Suppressor macrophage (primary cell): ENCODE measurements at places on chromosomes 11 and 22.

DNA sequence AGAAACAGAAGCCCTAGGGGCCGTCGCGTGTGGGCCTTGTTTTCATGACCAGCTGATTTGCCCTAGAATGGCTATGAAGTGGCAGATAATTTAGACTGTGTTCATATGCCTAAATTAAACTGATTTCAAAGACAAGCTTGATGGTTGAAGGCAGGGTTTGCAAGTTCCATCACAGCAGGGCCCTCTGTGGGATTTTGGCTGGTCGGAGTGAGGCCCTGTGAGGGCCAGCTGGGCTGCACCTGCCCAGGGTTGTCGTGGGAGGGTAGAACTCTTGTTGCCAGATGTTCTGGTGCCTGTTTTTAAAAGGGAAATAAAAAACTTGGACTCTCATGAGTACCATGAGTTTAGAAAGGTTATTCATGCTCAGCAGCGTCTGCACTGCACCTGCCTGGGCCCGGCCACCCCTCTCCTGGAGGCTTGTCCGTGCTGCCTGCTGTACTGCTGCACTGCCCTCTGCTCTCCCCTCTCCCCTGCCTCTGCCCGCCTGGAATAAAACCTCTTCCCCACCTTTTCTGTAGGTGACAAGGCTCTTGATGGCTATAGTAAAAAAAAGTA, 44.1 kb downstream of the AP2A2 start:
- DNase-seq, result no peak

GRCh38 chr11:86876716-86877234, 76.4 kb downstream of the PRSS23 start:
- no peak for DNase-seq

GRCh38 chr11:96095884-96096303, 172.0 kb upstream of the MTMR2 start:
- DNase-seq, result no peak

- DNase-seq, result no peak
Measured at GRCh38 chr11:107592231-107592590, 1.3 kb downstream of the ELMOD1 start.

DNA sequence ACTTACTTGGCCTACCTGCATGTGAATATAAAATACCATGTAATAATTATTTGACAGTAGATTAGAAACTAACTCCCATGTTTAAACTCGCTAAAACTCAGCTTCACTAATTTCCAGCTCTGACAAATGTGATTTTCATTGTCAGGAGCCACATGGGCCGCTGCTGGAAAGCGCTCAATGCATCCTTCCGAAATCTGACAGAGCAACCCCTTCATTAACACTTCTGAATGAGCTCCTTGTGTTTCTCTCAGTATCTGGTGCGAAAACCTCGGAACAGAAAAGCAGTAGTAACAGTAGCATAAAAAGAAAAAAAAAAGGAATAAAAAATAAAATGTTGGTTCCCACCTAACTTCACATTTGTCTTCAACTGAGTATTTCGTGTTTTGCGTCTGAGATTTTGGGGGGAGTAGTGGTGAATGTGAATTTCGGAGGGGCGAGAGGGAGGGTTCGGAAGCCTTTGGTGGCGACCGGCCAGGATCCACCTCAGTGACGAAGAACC, 710 bp downstream of the MTCH2 start:
- no peak for DNase-seq
